T-helper 2 cell (primary cell): ENCODE measurements at places on chromosomes 4 and X.
A peak's percentile ranks its signal among the peaks of the same experiment; 100 is the strongest.

GRCh38 chr4:3073158-3074077 is 920 bp downstream of the HTT-AS start:
- no peak for DNase-seq

DNA sequence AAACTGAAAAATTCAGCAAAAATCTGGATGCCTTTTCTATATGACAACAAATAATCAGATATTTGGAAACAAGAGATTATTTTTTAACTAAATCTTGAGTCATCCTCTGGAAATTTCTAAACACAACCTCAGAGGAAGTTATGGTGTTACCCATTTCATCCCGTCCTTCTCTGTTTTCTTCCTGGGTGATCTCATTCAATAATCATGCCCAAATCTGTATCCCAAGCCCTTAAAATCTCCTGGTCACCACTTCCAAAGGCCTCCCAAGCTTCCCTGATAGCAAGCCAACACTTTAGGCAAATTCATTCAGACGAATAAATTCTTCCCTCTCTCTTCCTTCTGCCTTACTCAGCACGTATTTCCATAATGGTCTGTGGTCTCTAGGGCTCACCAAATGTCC is 9.7 kb upstream of the SORCS2 start:
- no peak for DNase-seq

DNA sequence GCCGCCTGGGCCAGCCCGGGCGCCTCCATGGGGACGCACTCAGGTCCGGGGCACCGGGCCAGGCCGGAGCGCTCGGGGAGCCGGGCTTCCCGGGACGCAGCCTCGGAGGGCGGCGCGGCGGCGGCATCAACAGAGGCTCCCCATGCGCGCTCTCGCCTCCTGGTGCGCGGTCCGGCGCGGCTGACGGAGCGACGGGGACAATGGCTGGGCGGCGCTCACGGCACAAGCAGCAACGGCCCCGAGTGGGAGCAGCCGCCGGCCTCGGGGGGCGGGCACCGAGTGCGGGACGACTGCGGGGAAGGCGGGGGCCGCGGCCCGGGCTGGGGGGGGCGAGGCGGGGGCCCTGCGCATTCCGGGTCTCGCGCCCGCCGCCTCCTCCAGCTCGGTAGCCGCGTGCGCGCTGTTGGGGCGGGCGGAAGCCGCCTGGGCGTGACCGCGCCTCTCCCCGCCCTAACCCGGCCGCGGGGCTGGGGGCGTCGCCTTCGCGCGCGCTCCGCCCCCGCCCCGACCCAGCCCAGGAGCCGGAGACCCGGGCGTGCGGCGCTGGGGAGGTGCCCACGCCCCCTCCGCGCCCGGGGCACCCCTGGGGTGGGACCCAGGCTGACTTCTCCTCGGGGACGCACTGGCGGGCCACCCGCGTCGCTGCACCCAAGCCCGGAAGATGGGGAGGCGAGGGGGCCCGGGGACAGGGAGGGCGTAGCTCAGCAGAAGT is at the start of gene PRKX:
Gene PRKX (minus strand): TSS at position 425 of the 712 bp plus-strand sequence. CDS start 396 bp downstream, at position 29.
- peak; percentile 52 for DNase-seq

DNA sequence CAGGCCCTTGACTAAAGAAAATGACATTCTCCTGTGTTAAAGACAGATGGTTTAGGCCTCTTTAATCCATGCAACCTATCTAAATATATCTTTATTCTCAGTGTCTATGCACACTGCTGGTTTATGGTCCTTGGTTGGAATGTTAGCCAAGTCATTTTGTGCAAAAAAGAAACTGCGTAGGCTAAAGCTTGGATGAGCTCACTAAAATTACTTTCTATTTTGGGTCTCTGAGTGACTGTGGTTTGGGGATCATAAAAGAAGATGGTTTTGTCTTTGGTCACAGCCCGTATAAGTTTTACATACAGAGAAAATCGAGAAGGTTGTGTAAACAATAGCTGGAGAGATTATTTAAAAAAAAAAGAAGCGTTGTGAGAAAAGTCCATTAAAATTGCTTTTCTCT is 443.6 kb downstream of the UBE2NL start:
- no peak for DNase-seq

GRCh38 chr4:42719257-42719656 is 62.4 kb upstream of the ATP8A1 start:
- no peak for DNase-seq
